Breast epithelium (tissue), 4 donors: ENCODE measurements at places on chromosomes 13 and 19. TPM values are rescaled to one million over a fixed set of nuclear protein-coding genes. Genes with fewer than 3 reads are reported as not detected.

- peak overlapping the region; percentile 13 for H3K27ac ChIP-seq
- H3K4me3 ChIP-seq: no peak overlapping the region
- H3K4me1 ChIP-seq: no peaks in the 10 kb centered on the region
- no peaks in the 10 kb centered on the region for H3K36me3 ChIP-seq
- DNase-seq: no peak
These were observed 141.6 kb upstream of the ARGLU1 start for GRCh38 chr13:106709522-106709921.

- no peaks in the 10 kb centered on the region for H3K27me3 ChIP-seq
- peak overlapping the region; percentile 10 for H3K27ac ChIP-seq
- H3K4me3 ChIP-seq: no peak overlapping the region
- DNase-seq: no peak
- H3K36me3 ChIP-seq: no peaks in the 10 kb centered on the region
These were observed 173.4 kb downstream of the KATNAL1 start for GRCh38 chr13:30133996-30134395.

PRTN3 gene
- 1.1 TPM for total RNA-seq

DGKH gene
- 19.0 TPM for total RNA-seq

DNA sequence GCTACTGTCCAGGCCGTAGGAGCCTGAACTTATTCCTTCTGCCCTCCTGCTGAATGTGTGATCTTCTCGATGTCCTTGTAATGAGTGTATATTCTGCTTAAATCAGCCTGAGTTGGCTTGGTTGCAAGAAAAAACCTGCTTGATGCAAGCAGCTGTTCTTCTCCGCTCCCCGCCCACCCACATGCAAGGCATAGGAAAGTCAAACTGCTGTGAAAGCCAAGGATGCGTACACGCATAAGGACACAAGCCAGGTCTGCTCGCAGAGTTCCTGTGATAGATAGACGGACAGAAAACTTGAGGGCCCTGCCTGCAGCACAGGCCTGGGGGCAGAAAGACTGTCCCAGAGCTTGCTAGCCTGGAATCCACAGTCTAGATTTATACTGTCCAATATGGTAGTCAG, 101.1 kb downstream of the DNAJC15 start:
- no peak for DNase-seq
- no peak overlapping the region for H3K4me3 ChIP-seq

DNA sequence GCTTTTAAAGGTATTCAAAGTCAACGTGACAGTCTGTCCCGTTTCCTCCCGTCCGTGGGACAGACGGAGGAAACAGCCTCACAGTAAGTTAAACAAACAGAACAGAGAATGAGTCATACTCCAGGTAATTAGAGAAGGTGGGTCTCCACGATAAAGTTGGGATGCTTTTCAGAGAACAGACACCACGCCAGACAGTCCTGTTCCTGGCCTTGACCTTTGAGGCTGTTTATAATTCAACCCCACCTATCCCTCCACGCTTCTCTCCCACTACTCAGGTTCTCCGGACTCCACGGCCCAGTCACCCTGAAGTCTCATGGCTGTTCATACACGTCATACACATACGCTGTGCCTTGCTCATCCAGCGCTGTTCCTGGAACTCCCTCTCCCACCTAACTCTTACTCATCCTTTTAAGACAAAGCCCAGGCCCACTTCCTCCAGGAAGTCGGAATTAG, 42.5 kb downstream of the ARHGEF18 start:
- H3K27ac ChIP-seq: no peak overlapping the region
- H3K27me3 ChIP-seq: no peaks in the 10 kb centered on the region
- H3K4me3 ChIP-seq: no peak overlapping the region
- H3K36me3 ChIP-seq: no peaks in the 10 kb centered on the region

COL4A2 gene
- 841 TPM for total RNA-seq

DNA sequence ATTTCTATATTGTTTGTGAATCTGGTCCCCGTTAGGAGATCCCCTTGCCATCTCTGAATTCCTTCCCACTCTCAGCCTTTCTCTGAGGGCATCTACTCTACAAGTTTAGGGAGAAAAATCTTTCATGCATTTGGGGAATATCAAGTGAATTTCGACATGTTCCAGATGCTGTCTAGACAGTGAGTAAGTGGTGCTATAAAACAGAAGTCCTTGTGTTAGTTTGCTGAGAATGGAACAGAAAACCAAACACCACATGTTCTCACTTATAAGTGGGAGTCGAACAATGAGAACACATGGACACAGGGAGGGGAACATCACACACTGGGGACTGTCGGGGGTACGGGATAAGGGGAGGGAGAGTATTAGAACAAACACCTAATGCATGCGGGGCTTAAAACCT, 5.1 kb downstream of the OR7A10 start:
- H3K27me3 ChIP-seq: no peaks in the 10 kb centered on the region
- H3K36me3 ChIP-seq: no peaks in the 10 kb centered on the region
- DNase-seq: no peak
- no peak overlapping the region for H3K27ac ChIP-seq
- no peak overlapping the region for H3K4me3 ChIP-seq

TRAPPC2B gene
- 23.2 TPM for total RNA-seq

B3GNT3 gene
- total RNA-seq: 0.32 TPM

TLE6 gene
- total RNA-seq: 1.6 TPM

DNA sequence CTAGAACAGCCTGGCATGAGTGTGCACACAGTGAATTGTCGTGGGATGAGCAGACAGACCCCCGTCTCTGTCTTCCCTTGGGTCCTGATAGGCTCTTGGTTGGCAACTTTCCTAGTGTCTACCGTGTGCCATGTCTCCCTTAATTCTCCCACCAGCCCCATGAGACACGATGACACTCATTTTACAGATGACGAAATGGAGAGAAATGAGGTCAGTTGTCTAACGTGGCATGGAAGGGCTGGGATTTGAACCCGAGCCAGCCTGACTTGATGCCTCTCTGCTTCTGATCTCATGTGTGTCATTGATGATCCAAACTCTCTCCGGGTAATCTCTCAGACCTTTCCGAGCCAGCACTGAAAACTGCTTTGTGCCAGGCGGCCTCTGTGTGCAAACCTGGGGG, 8.4 kb upstream of the KLK14 start:
- no peak for DNase-seq
- no peak overlapping the region for H3K27ac ChIP-seq
- no peak overlapping the region for H3K4me3 ChIP-seq
- H3K27me3 ChIP-seq: no peaks in the 10 kb centered on the region
- H3K36me3 ChIP-seq: no peaks in the 10 kb centered on the region
